ENCODE measurements at places on chromosomes 2 and 18. TPM values are rescaled to one million over a fixed set of nuclear protein-coding genes. Genes with fewer than 3 reads are reported as not detected.

The KLHL30 gene
- not detected for polyA plus RNA-seq

The DHRS9 gene
- polyA plus RNA-seq, result 3.3 TPM

The MATN3 gene
- polyA plus RNA-seq, result 0.81 TPM

The KCNJ3 gene
- not detected for polyA plus RNA-seq

The MAP3K19 gene
- not detected for polyA plus RNA-seq

The PLGLB1 gene
- 0.38 TPM for polyA plus RNA-seq

The POTEC gene
- not detected for polyA plus RNA-seq

The PIKFYVE gene
- polyA plus RNA-seq, result 13.5 TPM

The RBM43 gene
- polyA plus RNA-seq, result 1.9 TPM

The DCDC2C gene
- polyA plus RNA-seq, result not detected
